ENCODE measurements at places on chromosomes 12 and 14.

DNA sequence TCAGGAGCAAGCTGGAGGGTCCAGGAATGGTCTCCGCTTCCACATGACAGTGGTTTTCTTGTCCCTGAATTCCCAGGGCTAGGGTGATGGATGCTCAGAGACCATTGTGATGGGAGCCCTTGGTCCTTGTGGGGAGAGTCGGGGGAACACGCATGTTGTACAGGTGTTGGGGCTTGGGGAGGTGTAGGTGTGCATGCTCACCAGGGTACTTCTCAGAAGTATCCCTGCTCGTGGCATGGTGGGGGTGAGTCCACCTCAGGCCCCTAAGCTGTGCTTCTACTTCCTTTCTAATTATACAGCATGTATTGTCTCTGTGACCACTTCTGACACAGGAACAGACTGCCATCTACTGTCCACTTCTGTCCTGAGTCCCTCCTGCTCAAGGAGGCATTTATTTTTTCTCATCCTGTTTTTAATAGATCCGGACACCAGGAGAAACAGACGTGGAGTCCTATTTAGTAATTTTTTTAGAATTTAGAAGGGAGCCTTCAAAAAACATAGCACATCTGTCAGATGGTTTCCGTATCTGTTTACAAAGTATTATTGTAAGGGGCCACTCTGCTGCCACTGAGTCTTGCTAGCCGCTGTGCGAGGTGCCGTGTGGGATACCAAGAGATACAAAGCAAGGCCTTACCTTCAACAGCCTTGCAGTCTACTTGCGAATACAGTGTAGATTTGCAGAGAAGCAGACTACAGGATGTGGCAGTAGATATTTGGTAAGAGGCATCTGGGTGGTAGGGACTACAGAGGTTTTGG lies 10.5 kb downstream of the NTF3 start:
- DNase-seq, result no peak

- no peak for DNase-seq
Observed at GRCh38 chr14:64772397-64772950, 68.2 kb downstream of the PLEKHG3 start.

DNA sequence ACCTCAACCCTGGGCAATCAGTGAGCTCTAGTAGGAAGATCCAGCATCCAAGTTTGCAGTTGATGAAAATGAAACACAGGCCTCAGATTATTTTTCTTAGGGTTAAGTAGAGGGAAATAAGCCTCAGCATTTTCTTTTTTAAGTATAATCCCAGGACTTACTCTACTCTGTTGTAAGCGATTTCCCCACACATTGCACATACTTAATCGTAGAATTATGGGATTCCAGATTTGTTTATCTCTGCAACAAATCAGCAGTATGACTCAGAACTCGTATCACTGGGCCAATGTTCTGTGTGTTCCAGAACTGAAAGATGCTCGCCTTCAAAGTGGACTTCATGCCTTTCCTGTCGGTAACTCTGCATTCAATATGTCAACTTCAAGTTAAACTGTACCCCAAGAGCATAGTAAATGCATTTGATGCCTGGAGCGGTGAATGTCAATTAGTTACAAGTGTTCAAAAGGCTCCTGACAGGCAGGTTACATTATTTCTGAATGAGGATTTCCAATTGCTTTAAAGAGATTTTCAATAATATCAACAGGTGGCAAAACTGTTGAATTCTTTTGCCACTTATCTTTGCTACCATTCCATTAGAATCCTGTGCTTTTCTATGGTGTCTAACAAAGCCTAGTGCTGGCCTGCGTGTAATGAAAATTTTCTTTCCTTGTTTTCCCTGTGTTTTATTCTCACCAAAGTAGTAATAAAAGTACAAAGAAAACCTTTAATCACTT lies 323.8 kb upstream of the SYT1 start:
- no peak for DNase-seq

DNA sequence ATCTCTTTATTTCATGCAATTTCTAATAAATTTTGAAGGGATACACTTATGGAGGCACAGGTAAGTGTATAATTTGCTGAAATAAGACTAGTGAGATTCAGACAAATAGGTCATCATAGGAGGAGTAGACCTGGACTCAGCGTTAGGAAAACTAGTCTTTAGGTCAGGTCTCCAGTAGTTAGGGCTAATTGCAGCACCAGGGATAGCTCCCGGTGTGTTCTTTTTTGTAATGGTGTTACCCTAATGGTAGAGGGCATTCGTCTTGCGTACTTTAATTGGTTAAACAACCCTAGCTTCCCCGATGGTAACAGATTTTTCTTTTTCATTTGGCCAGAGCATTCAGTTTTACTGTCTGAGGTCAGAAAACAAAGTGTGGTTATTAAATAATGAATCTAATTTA lies 64.9 kb downstream of the ARID2 start:
- no peak for DNase-seq

- no peak for DNase-seq
Observed at GRCh38 chr12:106022568-106023012, 116.2 kb downstream of the NUAK1 start.

GRCh38 chr12:80894179-80894578 lies 43.6 kb downstream of the LIN7A start:
- DNase-seq, result no peak

- DNase-seq, result no peak
Observed at GRCh38 chr14:39140170-39140569, 26.0 kb downstream of the GEMIN2 start.

DNA sequence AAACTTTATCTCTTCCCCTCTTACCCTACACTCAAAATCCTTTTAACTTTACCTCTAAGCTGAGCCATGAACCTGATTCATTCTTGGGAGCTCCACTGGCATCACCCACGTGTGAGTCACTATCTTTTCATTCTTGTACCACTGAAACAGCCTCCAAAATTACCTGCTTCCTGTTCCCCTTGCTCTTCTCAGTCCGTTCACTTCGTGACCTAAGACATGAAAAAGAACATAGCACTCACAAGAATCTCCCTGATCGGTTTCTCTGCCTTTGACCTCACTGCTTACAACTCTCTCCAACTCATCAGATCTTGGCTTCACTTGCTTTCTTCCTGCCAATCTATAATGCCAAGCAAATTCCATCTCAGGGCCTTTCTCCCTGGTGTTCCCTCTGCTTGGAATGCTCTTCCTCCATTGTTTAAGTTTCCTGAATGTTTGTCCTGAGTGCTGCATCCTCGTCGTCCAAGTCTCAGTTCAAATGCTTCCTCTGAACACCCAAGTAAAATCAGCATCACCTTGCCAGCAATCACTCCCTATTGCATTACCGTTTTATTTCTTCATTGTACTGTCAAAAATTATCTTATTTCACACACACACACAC lies 9.2 kb downstream of the GLIPR1 start:
- DNase-seq, result no peak
